ENCODE measurements at places on chromosomes 1 and 21.

GRCh38 chr1:220203816-220204215 lies 68.4 kb downstream of the RAB3GAP2 start:
- DNase-seq, result no peak

DNA sequence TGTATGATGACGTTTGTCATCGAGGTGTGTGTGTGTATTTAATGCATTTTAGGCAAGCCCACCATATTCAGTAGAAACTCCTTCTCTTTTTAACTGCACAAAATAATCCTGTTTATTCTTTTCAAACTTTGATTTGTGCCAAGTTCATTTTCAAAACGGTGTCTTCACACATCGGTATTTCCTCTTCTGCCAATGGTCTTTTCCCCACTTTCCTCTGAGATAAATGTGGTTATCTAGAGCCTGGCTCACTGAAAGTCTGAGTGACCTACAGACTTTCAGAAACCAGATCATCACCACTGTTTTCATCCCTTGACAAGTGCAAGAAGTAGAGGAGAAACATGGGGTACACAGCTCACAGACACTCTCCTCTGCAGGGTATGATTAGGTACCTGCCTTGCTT lies 69.4 kb downstream of the GPATCH2 start:
- no peak for DNase-seq

GRCh38 chr1:228956864-228957263 lies 221.6 kb downstream of the RHOU start:
- no peak for DNase-seq

DNA sequence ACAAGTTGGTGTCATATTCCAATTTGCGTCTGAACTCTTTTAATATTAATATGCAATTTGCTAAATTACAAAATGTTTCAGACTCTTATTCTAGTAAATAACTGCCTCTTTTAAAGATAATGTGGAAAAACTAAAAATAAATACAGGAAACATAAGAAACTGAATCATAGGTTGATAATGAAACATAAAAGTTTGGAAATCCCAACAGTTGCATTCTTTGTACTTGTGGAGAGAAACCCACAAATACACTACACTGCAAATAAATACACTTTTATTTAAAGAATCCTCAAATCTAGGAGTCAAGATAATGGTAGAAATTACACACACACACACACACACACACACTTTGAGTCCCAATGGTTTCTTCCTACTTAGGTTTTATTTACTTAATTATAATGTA lies 5.2 kb downstream of the BRINP3 start:
- no peak for DNase-seq

- DNase-seq, result no peak
Observed at GRCh38 chr1:224761245-224761644, 145.1 kb downstream of the CNIH3 start.

DNA sequence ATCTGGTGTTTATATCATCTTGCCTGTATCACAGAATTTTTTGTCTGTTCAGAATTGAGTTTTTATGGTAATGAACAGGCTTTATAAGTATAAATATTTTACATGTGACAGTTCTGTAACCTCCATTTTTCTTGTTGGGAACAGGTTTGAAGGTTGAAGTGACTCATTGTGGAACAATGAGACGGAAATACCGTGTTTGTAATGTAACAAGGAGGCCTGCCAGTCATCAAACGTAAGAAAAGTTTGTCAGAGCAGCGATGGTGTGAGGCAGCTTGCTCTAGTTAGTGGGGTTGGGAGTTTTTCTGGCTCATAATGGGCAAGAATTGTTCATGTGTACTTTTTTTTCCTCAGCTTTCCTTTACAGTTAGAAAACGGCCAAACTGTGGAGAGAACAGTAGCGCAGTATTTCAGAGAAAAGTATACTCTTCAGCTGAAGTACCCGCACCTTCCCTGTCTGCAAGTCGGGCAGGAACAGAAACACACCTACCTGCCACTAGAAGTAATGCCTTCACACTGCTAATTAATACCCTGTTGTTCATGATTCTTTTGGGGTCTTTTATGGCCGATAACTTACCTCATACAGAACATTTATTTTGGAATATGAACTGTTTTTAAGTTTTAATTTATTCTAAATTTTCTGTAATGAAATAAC lies 75.2 kb upstream of the TEKT2 start:
- DNase-seq, result no peak

DNA sequence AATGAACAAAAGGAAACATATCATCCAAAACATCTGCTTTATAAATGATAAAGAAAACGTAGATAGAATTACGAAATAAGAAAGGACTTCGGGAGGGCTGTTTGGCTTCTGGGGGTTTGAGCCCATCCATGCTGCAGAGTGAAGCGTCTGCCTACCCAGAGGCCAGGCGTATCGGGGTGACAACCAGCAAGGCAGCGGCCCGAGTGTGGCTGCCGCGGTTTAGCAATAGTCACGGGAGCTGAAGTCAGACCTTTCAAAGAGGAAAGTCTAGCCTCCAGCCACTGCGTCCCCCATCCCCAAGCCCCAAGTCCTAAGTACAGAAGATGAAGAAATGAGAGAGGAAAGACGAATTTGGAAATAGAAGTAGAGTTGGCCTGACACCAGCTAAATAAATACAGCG lies 8.6 kb downstream of the SLC37A1 start:
- DNase-seq, result no peak

DNA sequence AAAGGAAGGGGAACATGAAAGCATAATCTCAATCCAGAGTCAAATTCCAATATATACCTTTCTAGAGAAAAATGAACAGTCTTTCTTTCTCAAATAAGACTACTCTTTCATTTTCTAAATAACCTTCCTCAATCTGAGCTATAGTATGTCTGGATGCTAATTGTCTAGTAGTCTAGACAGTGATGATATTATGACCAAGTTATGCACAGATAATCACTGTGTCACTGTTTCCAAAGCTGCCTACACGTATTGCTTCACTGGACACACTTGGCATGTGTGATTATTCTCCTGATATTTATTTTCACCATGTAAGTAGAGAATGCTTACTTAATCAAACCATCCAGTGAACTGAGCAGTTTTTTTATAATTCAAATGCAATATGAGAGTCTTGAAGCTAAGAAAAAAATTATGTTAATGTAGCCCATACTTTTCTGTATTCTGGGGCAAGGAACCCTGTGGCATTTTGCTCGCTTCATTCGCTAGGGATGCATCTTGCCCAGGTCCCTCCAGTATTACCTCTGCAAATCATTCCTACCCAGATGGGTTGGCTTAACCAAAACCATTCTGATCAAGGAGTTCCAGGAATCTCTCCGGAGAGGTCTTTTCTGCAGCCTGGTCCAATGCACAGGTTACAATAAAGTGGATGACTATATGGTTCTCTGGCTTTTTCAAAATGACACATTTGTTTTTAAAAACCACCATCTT lies 303.1 kb upstream of the RUNX1 start:
- DNase-seq, result no peak

- DNase-seq, result no peak
Observed at GRCh38 chr1:222736972-222737371, at the start of gene FAM177B. TSS of gene FAM177B (plus strand) at chr1:222737202. CDS start at chr1:222746546, 9,344 bp downstream.

DNA sequence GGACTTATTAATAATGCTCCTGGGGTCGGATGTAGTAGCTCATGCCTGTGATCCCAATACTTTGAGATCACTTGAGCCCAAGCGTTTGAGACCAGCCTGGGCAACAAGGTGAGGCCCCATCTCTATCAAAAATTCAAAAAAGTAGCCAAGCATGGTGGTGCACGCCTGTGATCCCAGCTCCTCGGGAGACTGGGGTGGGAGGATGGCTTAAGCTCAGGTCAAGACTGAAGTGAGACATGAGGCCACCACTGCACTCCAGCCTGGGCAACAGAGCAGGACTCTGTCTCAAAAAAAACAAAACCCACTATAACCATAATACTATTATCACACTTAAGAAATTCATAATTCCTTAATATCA lies 1.6 kb upstream of the DEGS1 start:
- DNase-seq, result no peak

GRCh38 chr1:62090016-62090415 lies 104.6 kb upstream of the L1TD1 start:
- DNase-seq, result no peak

- DNase-seq, result no peak
Observed at GRCh38 chr1:233224311-233224710, 71.2 kb downstream of the PCNX2 start.

GRCh38 chr1:46805755-46806154 lies 6.9 kb downstream of the CYP4B1 start:
- DNase-seq, result no peak

DNA sequence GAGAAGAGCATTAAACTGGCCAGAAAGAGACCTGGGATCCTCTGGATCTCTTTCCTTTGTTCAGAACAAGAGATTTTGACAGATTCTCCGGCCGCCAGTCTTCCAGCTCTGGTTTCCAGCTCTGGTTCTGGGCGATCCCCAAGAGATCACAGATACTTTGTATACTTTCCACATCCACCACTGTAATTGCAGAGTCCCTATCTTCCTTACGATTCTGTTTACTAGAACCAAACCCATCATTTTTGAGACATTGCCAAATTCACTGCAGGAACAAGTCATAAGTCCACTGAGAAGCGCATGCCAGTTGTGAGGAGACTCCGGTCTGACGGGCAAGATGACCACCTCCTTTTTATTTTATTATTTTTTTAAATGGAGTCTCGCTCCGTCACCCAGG lies 505.2 kb downstream of the SMYD3 start:
- DNase-seq, result no peak

DNA sequence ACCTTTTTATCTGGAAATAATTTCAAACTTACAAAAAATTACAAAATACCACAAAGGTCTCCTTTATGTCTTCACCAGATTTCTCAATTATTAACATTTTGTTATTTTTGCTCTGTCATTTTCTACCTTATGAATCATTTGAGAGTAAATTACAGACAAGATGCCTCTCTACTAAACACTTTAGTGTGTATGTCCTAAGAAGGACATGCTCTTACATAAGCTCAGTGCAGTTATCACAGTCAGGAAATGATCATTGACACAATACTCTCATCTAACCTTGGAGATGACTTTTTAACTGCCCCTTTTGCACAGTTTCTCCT lies 378.9 kb upstream of the RUNX1 start:
- no peak for DNase-seq

DNA sequence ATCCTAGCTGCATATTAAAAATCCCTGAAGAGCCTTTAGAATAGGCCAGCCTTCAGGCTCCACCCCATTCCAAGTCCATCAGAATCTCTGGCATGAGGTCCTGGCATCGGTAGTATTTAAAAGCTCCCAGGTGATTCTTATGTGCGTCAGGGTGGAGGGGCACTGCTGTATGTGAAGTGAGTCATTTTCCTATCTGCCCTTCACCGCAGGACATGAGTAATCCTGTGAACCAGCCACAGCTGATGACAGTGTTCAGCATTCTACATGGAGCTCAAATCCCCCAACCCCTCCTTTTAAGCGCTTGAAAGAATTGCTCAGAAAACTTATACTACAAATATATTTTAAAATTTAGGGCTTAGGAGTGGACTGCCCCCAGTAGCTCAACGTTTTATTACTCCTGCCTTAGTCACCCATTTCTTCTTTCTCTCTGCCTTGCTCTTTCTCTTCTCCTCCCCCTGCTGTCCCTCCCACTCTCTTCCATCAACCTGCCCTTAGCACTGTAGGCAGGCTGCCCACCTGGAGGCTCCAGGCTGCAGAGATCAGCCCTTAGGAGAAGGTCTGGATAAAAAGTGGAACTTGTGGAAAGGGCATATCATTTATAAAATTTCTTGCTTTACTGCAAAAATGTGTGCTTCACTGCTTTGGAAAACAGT lies 73.8 kb upstream of the ZNF281 start:
- no peak for DNase-seq

DNA sequence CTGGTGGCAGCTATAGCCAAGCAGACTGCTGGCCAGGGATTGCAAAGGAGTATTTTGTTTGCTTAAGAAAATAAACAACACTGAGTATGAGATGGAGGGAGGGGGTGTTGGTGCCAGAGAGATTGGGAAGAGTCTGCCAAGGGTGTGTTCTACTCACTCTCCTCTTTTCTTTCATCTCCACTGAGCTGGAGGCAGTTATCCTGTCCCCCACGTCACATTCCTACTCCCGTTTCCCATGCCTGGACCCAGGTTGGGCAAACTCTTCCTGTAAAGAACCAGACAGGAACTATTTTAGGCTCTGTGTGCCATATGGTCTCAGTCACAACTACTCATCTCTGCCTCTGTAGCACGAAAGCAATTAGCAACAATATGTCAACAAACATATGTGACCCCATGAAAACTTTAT lies 1.4 kb upstream of the IL24 start:
- no peak for DNase-seq

DNA sequence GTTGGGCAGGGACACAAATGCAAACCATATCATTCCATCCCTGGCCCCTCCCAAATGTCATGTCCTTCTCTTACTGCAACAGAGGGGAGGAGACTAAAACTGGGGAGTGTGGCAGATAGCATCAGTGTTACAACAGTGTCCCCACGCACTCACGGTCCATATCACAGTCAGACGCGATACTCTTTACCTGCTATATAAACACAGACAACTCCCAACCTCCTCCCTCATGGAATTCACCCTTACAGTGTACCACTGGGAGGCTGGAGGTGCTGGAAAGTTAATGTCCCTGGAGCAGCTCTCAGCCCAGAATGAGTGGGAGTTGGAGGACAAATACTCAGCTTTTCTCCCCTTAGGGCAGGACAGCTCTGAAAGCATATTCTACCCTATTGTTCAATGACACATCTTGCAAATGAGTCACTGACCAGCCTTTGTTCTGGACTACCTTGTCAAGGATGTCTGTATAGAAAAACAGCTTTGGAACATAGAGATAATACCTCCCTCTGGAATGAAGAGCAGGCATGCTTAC lies 445.9 kb downstream of the SETD4 start:
- no peak for DNase-seq

GRCh38 chr1:244354810-244355278 lies 96.9 kb downstream of the ADSS2 start:
- no peak for DNase-seq

GRCh38 chr1:219416598-219417238 lies 196.2 kb downstream of the ZC3H11B start:
- peak; percentile 72 for DNase-seq

DNA sequence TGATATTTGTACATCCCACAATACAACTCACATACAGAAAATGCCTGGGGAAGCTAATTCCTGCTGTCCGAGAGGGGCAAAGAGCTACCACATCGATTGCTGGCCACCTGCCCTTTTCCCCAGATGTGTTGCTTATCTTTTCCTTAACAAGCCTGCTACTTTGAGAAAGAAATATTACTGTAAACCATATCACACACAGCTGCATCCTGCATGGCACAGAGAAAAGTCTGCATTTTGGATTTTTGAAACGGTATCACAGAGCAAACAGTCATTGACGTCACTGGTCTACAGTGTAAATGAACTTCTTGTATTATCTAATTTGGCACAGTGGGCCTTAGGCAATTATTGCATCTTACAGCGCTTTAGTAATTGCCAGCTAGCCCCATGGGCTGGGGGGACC lies 164.7 kb downstream of the CLIC6 start:
- DNase-seq, result no peak

- no peak for DNase-seq
Observed at GRCh38 chr1:161718559-161719324, 2.6 kb upstream of the FCRLB start.

GRCh38 chr1:31570228-31570627 lies 6.1 kb upstream of the TINAGL1 start:
- no peak for DNase-seq

GRCh38 chr21:45347712-45348499 lies 57.1 kb upstream of the COL18A1 start:
- no peak for DNase-seq

- DNase-seq, result no peak
Observed at GRCh38 chr1:90074970-90075391, 80.1 kb downstream of the ZNF326 start.
